SK-N-SH treated with all-trans-retinoic acid at 6 μM for 48 hours (cell line): ENCODE measurements at places on chromosomes 7 and 10.

DNA sequence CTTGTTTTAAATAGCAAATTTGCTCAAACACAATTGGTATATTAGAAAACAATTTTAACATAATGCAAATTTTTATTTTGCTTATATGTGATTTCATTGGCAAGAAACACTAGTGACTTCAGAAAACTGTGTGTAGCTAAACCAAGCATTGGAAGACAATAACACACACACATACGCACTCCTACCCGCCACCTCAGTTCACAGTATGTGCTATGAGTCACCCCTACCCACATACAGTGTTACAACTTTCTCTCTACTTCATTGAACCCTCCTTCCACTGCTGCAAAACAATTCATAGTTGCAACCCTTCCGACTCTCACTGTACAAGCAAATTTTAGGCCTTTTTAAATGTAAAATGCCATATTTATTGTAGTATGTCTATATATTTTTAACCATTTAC, 119.9 kb upstream of the THSD7A start:
- ATAC-seq, result no peak

DNA sequence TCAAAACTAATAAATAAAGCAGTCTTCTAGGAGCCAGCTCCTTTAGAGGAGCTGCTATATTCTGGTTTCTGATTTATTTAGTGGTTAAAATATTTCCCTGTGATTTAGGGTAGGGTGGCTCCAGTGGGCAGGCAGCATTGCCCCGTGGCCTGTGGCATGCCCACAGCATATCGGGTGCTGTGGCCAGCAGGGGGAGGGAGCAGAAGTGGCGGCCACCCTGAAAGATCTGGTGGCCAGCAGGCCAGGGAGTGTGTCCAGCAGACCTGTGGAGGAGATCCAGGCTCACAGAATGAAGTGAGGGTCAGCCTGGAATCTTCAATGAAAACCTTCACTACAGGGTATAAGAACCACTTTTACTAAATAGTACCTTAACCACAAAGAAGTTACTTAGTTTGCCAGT, 189.2 kb downstream of the TAX1BP1 start:
- peak; percentile 53; the same call in 1 of the 3 replicates for ATAC-seq

- ATAC-seq, result no peak
Measured at GRCh38 chr7:21106296-21106732, 319.6 kb upstream of the SP8 start.

DNA sequence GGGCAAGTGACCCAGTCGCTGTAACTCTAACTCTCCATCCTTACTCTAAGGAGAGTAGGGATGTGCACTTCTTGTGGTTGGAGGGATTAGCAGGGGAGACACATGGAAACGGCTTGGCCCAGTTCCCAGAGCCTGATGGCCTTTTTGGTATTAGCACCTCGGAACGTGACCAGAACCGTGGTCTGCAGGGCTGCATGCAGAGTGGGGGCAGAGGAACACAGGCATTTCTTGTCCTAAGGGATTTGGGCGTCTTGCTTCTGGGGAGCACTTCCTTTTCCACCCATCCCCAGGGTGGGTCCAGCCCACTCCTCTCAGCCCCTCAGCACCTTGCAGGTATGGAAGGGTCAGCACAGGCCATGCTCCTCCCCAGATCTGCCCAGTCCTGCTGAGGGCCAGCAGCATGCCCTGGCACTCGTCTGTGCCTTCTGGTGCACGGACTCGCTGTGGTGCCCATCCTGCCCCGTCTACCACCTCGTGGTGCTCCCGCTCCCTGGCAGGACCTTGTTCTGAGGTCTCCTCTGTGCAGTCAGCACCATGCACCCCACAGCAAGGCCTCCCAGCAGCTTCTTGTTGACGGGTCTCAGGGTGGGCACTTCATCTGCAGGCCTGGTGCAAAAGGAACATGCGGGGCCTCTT, 109.6 kb downstream of the ACTR3B start:
- no peak for ATAC-seq

DNA sequence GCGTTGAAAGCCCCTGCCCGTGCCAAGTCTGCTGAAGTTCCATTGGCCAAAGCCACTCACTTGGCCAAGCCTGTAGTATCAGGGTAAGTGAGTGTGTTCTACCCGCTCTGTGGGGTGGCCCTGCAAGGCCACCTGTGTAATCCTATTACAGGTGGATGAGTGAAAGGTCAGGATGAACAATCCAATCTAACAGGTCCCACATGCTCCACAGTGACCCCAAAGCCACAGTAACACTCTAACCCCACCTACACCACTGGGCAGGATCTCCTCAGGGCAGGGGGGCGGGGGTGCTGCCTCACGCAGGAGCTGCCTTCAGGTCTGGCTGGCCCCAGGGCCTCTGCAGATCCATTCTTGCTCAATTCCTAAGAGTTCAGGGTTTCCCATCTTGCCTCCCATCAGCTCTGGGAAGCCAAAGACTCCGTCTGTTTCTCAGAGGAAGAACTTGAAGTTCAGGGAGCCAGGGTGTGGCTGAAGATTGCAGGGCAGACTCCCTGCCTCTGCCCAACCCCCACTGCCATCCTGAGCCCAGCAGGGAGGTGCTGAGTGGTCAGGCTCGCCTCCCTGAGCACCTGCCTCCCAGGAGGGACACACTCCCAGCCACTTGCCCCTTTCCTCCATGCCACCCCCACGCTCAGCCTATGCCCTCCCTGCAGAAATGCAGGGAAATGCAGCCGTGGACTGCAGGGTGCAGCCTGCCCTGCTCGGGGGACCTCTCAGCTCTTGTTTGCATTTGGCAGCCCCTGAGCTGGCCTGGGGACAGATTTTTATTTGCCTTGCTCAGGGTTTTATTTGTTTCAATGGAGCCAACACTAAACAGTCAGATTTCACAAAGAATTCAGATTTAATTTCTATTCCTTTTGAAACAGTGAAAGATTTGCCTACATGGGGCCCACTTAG, 9.8 kb upstream of the COMTD1 start:
- no peak for ATAC-seq

- no peak for ATAC-seq
Measured at GRCh38 chr10:14618674-14619073, 156.0 kb downstream of the FAM107B start.

GRCh38 chr10:89122433-89123051, 84.6 kb downstream of the CH25H start:
- no peak for ATAC-seq

DNA sequence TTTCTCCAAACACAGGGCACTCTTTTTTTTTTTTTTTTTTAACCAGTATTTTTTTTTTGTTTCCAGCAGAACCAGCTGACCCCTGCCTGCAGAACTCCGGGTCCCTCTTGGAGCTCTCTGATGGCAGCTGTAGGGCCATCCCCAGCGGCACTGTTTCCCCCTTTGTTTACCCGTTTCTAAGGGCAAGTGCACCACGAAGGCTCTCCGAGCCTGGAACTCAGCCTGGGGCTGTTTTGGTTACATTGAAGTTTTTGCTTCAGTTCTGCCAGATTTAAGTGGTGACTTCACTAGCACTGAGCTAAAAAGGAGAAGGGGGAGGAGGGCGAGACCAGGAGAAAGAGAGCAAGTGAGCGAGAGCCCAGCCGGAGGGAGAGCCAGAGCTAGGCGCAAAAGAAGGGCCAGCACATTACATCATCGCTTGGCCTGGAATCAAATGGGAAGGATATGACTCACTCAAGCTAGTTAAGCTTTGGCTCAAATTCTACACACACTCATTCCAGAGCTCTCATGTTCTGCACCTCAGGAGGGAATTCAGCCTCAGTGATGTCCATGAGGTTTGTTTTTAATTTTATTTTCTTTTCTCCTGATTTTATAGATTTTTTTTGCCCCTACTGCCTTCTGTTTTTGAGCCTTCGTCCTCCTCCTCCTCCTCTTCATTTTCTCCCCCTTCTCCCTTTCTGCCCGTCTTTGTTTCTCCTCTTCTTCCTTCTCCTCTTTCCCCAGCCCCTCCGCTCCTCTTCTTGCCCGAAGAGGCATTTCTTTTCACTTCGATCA, 272.3 kb downstream of the TRIL start:
- ATAC-seq, result peak; percentile 91

DNA sequence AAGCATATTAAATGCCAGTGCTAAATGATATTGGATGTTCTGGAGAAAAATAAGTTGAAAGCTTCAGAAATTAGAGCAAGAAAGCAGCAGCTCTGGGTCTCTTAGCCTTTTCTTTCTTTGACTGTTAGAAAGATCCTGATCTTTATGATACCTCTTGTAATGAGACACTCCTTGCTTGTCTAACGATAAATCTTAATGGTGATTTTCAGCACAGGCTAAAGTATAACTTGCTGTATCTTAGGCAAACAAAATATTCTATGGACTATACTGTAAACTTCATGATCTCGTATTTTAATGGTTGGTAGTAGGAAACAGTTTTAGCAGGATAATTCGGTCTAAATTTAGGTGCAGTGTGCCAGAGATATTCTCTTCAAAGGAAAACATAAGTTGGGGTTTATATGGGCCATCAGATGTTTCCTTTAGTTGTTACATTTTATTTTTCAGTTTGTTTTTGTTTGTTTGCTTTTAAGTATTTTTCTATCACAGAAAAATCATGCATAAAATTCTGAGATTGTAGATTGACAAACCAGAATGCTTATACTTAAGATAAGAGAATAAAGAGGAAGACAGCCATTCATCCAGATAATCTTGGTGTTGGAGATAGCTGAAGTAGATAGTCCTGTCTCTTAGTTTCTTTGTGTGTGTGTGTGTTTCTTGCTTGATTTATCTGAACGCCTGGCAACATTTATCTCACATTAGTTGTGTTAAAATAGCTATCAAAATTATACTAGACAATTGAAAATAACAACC, 4.7 kb downstream of the CASD1 start:
- ATAC-seq, result no peak

- ATAC-seq, result no peak
Measured at GRCh38 chr10:71083716-71083975, 128.7 kb upstream of the UNC5B start.

GRCh38 chr10:44391981-44392380, 7.1 kb upstream of the CXCL12 start:
- ATAC-seq, result no peak

GRCh38 chr7:158309868-158310763, 277.5 kb downstream of the PTPRN2 start:
- ATAC-seq, result no peak

DNA sequence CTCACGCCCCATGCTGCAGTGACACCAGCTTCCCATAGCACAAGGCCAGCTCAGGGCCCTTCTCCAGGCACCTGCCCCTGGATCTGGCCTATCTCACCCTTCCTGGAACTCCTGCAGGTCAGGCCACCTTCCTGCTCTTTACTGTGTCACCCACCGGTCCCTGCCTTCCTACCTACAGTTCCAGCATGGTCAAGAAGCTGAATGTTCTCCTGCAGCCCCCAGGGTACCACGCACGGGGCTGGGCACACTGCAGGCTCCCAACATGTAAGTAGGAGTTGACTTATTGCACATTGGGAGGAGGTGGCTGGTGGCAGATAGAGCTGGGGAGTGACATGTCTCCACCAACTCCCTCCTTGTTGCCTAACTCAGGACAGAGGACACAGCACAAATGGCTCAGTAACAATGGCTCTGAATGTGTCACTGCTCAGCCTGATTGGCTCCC, 14.5 kb downstream of the ITPRIP start:
- ATAC-seq, result no peak

- ATAC-seq, result no peak
Measured at GRCh38 chr10:44400541-44400940, 15.6 kb upstream of the CXCL12 start.

- ATAC-seq, result no peak
Measured at GRCh38 chr7:496528-497295, 22.9 kb downstream of the PDGFA start.

DNA sequence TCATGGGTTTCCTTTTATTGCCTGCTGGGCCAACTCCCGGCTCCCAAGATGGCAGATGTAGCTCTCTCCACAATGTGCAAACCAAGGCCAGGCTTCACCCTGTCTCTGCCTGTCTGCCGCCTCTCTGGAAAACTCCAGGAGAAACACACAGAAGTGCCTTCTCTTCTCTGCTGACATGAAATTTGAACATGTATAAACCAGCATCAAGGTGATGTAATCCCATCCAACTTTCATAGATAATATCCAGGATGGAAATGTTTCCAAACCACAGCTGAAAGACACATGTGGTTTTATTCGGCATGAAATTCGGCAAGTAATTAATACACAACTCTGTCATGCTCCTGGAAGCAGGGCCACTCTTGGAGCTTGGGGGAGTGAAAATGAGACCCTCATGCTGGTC, 297.2 kb downstream of the C7orf25 start:
- ATAC-seq, result no peak
